ENCODE measurements at places on chromosomes 5 and 9.

DNA sequence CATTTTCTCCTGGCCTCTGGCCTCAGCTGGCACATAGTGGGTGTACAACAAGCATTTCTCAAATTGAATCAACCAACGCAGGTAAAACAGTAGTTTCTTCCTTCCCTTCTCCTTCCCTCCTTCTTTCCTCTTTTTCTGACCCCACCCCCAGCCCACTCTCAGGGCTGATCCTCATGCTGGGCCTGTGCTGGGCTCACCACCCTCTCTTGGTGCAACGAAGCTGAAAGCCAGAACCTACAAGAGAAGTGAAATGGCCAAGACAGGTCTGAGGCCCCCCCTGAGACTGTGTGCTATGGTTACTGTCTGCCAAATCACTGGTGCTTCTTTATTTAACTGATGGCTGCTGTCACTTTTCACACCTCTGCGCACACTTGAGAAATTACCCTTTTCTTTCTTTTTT lies 53.0 kb upstream of the BOD1 start:
- no peak for DNase-seq

DNA sequence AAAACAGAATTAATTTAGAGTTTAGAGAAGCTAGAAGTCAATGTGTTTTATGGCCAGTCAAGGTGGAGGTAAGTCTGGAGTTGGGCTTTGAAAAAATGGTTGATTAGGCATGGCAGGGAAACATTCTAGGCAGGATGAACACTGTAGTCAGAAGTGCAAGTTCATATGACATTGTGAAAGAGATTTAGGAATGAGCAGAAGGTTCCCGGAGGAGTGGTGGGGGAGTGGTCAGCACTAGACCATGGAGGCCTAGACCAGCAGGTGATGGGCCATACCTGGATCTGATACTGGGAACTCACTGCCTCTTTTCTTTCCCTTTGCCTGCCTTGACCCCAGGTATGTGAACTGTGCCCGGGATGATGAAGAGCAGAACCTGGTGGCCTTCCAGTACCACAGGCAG lies 16.6 kb downstream of the PRDM9 start:
- DNase-seq, result no peak

GRCh38 chr5:68515514-68515913 lies 300.0 kb downstream of the PIK3R1 start:
- no peak for DNase-seq

GRCh38 chr9:86713470-86713869 lies 233.8 kb downstream of the GAS1 start:
- DNase-seq, result no peak

DNA sequence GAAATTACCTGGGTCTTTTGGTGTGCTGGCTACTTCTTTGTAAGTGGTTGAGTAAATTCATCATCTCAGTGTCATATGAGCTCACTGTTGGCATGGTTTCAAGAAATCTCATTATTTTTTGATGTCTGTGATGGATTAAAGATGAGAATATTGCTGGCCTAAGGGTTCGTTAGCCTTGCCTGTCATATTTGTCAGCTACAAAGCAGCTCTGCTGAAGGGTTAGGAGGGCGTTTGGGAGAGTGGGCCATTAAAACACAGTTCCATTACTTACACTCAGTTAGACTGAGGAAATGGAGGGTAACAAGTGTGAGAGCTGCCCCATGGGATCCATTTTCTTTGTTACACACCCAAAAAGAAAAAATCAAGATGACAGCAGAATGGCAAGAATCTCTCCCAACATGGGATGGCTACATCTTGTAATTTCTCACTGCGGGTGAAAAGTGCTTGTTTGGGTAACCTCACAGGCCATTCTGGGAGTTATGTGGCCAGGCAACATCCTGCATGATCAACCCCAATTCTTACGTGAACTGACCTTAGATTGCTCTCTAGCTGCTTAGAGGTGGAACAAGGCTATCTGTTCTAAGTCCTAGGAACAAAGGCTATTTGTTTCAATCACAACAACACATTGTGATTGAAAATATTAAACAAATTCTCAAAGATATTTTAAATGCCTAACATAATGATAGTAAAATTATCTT lies 609.5 kb upstream of the RGMB start:
- no peak for DNase-seq

DNA sequence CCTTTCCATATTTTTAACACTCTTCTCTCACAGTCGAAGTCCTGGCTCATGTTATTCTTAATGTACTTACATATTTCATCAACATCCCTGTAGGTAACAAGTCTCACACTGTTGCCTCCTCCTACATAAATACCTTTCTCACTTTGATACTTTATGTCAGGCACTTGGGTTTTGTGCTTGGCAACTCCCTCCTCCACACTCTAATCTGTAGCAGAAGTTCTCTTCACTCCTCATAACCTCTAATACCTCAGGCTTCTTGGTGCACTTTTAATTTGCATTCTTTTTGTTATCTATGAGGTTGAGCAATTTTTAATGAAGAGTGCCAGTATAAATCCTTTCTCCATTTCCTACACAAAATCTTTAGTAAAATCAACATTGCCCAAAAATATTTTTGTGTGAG lies 24.1 kb upstream of the ARRDC3 start:
- no peak for DNase-seq

GRCh38 chr9:134128727-134129679 lies 6.9 kb upstream of the WDR5 start:
- no peak for DNase-seq

GRCh38 chr9:131240047-131240921 lies 36.0 kb downstream of the FAM78A start:
- no peak for DNase-seq

DNA sequence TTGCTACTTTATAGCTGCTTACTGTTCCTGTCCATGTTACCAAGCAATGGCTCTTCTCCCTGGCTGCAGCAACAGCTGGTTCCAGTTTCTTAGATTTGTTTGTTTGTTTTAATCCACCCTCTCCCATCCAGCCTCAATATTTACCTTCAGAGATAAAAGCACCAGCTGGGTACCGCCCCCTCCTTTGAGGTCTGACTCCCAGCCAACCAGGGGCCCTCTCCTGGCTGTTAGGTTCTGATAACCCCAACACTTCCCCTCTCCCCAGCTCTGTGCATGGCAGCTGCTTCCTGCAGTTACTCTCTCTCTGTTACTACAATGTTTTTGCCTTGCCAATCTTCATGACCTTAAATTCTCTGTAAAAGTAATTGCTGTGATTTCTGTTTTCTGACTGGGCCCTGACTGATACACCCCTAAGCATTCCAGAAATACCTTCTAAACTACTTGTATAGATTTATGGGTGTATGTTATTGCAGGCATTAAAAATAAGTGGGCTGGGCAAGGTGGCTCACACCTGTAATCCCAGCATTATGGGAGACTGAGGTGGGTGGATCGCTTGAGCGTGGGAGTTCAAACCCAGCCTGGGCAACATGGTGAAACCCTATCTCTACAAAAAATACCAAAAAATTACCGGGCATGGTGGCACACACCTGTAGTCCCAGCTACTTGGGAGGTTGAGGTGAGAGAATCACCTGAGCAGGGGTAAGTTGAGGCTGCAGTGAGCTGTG lies 2.6 kb upstream of the GCNT1 start:
- DNase-seq, result no peak

GRCh38 chr5:54150841-54151240 lies 159.5 kb downstream of the ARL15 start:
- DNase-seq, result no peak

DNA sequence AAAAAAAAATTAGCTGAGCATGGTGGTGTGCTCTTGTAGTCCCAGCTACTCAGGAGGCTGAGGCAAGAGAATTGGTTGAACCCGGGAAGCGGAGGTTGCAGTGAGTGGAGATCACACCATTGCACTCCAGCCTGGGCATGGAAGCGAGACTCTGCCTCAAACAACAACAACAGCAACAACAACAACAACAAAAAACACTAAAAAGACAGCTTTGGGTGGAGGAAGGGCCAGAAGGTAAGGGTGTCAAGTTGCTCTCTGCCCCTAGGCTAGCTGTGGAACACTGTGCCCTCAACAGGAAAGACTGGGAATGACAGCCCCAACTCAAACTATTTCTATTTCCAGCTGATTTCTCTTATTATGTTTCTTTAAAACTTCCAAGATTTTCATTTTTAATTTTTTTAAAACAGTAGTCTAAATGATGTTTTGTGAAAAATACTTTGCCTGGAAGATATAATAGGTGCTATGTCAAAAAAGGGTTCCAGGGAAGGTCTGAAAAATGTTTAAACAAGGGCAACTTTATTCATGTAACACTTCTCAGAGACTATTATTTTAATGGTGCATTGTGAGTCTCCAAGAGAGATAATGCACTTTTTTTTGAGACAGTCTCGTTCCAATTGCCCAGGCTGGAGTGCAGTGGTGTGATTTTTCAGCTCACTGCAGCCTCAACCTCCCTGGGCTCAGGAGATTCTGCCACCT lies 29.9 kb downstream of the CLINT1 start:
- no peak for DNase-seq

GRCh38 chr9:22522206-22522740 lies 75.6 kb downstream of the DMRTA1 start:
- DNase-seq, result no peak

- no peak for DNase-seq
Measured at GRCh38 chr5:128920345-128921215, 44.7 kb upstream of the SLC27A6 start.
